Stimulated activated CD4-positive, alpha-beta T cell treated with anti-CD3 and anti-CD28 coated beads, Interleukin-15, amount 100 ng/mL, for 1 hour (primary cell): ENCODE measurements at places on chromosomes 6 and 20.
A peak's percentile ranks its signal among the peaks of the same experiment; 100 is the strongest.

DNA sequence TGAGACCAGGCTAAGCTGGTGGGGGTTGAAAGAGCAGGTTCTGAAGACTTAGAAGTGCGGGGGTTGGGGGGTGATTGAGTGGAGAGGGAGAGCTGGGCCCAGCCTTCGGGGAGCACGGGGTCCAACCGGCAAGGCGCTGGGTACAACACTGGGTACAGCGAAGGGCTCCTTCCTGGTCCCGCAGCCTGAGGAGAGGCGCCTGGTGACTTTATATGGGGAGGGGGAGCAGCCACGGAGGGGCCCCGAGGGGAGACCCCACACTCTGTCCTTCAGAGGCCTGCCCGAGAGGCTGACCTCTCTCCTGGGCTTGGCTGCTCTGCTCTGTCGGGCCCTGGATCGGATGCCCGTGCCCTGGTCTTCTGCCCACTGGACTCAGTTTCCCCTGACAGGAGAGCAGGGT is 10.4 kb upstream of the NTSR1 start:
- DNase-seq, result no peak

DNA sequence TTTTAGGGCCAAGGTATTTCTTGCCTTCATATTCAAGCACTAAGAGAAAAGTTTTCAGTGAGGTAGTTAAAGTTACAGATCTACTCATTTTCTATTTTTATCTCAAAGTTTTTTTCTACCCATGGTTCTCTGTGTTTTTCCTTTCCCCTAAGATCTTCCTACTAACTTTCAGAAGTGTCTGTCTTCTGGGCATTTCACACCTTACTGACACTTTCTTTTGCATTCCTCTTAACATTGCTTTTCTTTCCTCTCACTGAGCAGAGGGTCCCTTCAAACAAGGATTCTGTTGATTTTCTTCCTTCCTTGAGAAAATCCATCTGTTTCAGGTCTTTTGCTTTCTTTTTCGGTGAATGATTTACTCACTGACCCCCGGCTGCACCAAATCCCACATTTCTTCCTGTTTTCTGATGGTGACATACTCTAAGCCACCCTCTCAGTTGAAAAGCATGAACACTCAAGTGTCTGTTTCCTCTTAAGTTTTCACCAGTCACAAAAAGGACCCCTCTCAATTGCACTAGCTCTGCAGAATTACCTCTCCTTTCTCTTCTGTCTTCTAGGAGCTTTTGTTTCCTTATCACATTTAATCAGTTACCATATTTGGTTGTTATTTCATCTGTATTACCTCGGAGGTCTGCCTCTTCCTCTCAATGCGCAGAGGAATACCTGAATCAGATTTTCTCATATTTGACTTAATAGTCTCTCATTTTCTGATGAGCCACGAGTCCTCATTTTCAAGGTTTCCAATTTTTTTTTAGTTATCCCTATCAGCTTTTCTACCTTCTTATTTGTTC is 73.5 kb upstream of the RNF217 start:
- DNase-seq, result no peak

- no peak for DNase-seq
Measured at GRCh38 chr20:45545754-45546453, 1.3 kb downstream of the EPPIN start.

DNA sequence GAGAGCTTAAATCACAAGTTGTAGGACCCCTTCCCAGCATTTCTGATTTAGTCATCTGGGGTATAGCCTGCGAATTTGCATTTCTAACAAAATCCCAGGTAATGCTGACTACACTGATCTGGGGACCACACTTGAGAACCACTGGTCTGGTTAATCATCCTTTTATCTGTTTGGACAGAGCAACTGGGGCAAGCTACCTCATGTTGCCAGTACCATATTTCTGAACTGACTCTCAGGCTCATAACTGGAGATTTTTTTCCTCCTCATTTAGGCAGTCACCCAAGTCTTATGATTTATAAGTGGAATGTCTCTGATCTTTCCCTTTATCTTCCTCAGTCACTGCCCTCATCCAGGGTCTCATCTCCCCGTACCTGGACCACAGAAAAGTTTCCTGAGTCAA is 12.0 kb upstream of the GTF3C6 start:
- DNase-seq, result no peak

DNA sequence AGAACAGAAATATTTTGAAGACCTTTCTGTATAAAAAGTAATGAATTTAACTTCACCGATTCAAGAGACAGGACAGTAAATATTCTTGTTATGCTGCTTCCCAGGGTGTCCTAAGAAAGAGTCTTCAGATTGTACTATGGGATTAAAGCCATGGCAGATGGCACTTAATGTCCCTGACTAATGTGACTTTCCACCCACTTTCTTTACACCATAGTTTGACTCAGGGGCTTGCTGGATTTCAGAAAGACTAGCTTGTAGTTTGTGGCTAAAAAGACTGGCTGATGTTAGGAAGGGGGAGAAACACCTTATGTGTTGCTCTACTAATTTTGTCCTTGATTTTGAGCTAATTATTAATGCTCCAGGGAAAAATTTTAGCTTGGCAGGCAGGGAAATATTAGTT is 75.9 kb downstream of the UTRN start:
- DNase-seq, result no peak

DNA sequence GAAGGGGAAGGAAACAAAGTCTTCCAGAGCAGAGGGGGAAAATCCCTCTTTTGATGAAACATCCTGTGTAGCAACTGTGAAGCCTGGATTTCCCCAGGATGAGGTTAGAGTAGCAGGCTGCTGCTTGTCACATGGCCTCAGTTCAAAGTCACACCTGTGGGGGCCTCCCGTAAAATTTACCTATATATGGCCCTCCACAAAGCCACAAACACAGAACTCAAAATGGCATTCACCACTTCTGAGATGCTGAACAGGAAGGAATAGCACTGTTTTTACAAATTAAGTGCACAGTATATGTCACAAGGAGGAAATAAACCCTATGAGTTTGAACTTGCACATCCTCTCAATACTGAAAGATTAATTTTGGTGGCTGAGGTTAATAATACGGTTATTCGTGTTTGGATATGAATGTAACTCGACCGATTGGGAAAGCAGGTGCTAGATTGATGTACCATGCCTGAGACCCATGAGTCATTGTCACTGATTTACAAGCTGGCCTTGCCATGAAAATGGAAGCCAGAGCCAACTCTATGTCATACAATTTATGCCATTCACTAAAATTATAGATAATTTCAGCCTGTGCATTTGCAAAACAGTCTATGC is 70.6 kb downstream of the SGK1 start:
- peak; percentile 35 for DNase-seq

DNA sequence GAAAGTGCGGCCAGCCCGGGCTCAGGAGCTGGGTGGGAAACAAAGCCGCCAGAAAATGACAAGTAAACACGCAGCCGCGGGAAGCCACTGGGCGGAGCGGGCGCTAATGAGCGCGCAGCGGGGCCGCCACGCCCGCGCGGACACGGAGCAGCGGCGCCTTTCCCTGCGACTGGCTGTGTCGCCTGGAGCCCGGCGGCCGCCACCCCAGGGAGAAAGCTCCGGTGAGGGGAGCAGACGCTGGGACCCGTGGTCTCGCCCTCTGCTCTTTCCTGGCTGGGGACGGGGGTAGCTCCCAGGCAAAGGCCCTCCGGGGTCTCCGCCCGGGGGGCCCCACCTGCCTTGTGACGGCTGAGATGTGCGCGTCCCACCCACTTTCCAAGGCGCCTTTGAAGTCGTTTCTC is 54.9 kb downstream of the PRR18 start:
- no peak for DNase-seq

DNA sequence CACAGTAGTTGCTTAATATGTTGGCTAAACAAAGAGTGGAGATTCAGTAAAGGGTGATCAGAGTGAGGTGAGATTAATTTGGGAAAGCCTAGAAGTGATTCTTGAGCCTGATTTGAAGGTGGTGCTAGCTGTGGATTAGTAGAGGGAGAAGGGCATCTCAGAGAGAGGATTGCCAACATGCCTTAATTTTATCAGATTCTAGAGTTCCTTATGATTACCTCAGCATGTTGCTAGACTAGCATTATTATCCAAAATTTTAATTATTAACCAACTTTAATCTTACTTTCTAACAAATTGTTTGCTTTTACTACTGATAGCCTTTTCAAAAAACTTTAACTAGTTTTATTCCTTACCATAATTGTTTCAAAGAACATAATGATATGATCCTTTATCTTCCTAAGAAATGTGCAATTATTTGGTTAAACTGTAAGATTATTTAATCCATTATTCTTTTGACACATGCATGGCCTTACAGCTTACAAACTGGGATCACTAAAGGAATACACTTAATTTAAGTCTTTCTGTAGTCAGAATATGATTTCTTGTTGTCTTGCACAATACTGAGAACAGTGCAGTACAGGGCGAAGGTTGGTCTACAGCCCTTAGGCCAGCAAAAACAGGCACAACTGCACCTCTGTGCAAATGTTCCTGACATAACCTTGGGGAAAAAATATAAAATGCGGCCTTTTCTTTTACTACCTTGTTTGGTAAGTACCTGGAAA is 88.9 kb downstream of the SLC16A10 start:
- DNase-seq, result no peak

DNA sequence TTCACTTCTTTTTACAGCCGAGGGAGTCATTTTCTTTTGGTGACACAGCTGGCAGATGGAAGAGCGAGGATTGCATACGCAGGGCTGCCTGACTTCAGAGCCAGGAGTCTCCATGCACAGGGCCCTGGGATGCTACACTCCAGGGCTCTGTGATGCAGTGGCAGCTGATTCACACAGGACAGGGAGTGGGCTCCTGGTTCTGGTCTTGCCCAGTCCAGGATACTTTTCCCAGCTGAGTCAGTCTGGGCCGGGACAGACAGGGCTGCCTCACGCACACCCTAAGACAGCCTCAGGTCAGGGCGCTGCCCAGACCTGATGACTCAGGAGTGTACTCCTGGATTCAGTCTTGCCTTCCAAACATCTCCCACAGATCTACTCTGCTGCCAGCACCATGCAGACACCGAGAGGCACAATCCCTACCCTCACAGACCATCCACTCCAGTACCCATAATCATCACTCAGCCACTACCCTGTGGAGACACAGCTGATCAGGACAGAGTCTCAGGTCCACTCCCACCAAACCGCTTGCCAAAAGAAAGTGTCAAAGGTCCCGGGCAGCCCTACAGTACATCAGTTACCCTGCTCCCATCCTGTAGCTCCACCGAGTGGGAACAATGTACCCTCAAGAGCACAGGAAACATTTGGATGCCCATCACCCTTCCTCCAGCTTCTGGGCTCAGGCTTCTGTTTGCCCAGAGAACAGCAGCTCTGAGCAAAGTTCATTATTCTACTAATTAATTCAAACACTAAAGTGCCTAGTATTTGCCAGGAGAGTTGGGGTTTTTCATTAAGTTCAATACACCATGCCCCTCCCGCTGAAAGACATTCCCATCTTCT is 11.5 kb downstream of the SDC4 start:
- no peak for DNase-seq

DNA sequence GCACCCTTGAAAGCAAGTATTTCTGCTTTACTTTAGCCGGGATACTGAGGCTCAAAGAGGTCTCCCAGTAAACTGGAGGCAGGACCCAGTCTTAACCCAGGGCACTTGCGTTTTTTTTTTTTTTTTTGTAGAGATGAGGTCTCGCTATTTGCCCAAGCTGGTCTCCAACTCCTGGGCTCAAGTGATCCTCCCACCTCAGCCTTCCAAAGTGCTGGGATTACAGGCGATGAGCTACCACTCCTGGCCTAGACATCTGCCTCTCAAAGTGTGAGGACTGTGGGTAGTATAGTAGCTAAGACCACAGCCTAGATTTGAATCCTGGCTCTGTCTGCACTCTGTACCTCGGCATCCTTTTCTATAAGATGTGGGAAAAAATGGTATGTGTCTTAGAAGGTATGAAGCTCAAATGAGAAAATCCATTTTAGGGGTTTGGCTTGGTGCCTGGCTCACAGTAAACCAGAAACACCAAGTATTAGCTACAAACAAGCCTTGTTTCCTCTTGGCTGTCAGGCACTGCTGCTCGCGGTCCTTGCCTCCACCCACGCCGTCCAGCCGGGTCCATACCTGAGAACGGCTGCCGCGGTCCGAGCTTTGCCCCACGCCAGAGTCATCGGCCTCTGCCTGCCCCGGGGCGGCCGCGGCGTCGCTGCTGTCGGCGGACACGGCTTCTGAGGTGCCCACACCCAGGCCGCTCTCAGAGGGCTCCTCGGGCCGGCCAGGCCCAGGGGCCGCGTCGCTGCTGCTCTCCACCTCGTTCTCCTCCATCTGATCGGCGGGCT is 1.2 kb downstream of the ZNF335 start:
- no peak for DNase-seq

DNA sequence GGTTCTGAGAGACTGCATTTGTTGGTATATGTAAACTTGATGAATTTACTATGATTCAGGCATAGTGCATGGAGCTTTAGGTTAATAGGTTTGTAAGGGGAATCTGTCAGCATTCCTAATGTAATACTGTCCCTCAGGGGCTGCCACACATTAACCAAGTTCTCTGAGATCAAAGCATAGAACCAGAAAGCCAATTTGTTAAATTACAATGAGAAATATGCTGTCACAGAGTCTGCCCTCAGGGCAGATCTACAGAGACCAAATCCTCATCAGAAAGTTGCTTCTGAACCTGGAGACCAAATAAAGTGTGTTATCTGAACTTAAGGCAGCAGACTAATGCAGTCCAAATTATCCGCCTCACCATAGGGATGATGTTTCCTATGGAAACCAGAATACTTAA is 250.8 kb upstream of the HTR1E start:
- DNase-seq, result no peak

DNA sequence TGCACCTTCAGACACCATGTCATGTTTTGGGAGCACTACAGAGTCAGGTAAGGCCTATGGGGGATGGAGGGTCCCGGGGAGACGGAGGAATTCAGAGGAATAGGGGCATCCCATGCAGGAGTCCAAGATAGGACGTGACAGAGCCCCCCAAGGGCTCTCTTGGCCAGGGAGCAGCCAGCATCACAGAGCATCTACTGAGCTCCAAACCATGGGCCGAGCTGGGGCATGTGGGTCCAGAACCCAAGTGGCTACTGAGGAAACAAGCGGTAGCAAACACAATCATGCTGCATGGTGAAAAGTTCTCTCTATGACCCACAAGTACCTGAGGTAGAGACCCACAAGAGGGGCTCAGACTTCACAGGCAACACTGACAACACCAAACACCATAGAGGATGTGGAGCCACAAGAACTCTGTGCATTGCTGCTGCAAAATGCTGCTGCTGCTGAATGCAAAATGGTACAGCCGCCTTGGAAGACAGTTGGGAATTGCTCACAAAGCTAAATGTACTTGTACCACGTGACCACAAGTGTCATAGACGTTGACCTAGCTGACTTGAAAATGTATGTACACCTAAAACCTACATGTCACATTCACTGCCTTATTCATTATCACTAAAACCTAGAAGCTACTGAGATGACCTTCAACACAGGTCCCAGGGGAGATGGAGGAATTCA is 33.4 kb upstream of the MAS1L start:
- no peak for DNase-seq

DNA sequence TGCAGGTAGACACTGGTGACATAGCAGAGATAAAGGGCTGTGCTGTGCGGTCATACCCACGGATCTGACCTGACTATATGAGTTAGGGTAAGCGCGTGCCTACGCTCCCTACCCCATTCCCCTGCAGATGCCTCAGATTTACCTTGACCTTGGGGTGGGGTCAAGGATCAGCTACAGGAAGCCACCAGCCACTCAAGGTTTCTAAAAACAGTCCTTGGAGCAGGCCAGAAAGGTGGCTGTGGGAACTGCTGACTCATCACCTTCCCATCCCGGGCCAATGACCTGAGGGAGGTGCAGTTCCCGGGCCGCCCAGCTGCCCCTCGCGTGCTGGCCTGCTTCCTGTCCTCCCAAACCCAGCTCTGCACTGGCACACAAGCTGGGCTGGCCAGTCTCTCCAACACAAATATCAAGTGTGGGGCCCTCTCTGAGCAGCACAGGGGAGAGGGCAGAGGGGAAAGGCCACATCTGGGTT is 23.0 kb downstream of the KCNK5 start:
- no peak for DNase-seq
